ENCODE measurements at places on chromosomes 1 and 21. TPM values are rescaled to one million over a fixed set of nuclear protein-coding genes. Genes with fewer than 3 reads are reported as not detected.

DNA sequence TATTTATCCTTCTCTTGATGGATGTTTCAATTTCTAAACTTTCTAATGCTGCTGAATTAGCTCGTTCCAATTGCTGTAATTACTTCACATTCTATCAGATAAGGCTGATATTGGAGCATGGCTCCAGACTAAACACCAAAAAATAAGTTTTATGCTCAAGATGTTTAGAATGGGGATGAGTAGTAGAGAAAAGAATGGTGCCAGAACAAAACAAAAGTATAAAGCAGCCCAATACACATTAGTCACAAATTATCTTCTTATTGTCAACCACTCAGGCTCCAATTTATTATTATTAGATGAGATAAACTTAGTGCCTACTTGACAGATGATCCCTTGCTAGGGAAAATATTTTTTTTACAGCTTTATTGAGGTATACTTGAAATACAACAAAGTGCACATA is 21.8 kb downstream of the ATPAF1 start:
- H3K27me3 ChIP-seq = no peaks in the 10 kb centered on the region
- no peaks in the 10 kb centered on the region for H3K4me1 ChIP-seq
- no peak for DNase-seq
- H3K36me3 ChIP-seq = no peaks in the 10 kb centered on the region
- no peak overlapping the region for H3K4me3 ChIP-seq

DNA sequence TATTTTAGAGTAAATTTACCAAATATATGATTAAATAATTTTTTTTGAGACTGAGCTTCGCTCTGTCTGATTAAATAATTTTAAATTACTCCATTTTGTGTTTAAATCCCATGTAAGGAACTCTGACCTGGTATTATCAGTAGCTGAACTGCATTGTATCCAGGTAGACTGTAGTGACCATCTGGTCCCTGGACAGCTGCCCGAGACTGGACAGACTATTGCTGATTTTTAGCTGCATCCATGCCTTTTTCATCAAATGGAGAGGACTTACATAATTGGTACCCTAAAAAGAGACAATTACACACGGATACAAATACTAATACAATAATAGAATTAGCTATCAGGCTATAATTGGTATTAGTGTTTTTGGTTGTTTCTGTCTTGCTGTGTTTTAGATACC is 20.6 kb downstream of the OLFM3 start:
- no peaks in the 10 kb centered on the region for H3K27me3 ChIP-seq
- H3K4me3 ChIP-seq = no peak overlapping the region
- DNase-seq = no peak
- H3K27ac ChIP-seq = no peak overlapping the region
- H3K36me3 ChIP-seq = no peaks in the 10 kb centered on the region
- H3K4me1 ChIP-seq = no peaks in the 10 kb centered on the region

DNA sequence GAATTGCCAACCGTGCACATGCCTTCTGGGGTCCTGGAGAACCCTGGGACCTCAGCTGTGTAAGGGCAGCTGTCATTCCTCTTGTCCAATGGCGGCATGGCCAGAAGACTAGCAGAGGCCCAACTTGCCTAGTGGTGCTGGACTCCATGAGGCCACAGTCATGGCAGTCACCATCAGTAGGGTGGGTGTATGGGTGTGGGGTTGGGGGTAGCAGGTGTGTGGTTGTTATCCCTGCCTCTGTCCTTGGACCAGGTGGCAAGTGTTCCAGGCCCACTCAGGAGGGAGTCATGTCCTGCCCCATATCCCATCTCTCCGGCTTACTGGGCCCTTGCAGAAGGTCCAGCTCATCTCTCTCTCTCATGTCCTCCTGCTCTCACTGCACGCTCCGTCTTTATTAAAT is 1596.2 kb downstream of the MRPL39 start:
- H3K27me3 ChIP-seq = no peaks in the 10 kb centered on the region
- H3K36me3 ChIP-seq = no peaks in the 10 kb centered on the region
- no peak overlapping the region for H3K27ac ChIP-seq
- no peaks in the 10 kb centered on the region for H3K4me1 ChIP-seq
- no peak for DNase-seq

GRCh38 chr21:34042735-34043134 is 30.6 kb upstream of the MRPS6 start:
- H3K4me1 ChIP-seq = no peaks in the 10 kb centered on the region
- H3K36me3 ChIP-seq = no peaks in the 10 kb centered on the region
- no peak overlapping the region for H3K27ac ChIP-seq
- H3K27me3 ChIP-seq = no peaks in the 10 kb centered on the region
- DNase-seq = no peak
- H3K4me3 ChIP-seq = no peak overlapping the region

The UBE2U gene
- not detected for total RNA-seq

The BTBD19 gene
- 1.5 TPM for total RNA-seq

The SPTA1 gene
- total RNA-seq = not detected
